ENCODE measurements at places on chromosomes 7 and 10. TPM values are rescaled to one million over a fixed set of nuclear protein-coding genes. Genes with fewer than 3 reads are reported as not detected.

The CALCR gene
- not detected for total RNA-seq

- H3K27ac ChIP-seq = peak within 1 kb of the TSS; percentile 90
- peak within 1 kb of the TSS; percentile 97 for H3K4me3 ChIP-seq
These were observed at the start of gene PTPN12 for GRCh38 chr7:77537136-77537777. TSS of gene PTPN12 (plus strand) at chr7:77537295. CDS start at chr7:77537547, 252 bp downstream.

- H3K4me3 ChIP-seq = no peak overlapping the region
- no peak for DNase-seq
- H3K27ac ChIP-seq = no peak overlapping the region
- H3K36me3 ChIP-seq = peaks cover 6% of the 10 kb centered on the region
- H3K27me3 ChIP-seq = no peaks in the 10 kb centered on the region
These were observed 144.6 kb downstream of the ST7 start for GRCh38 chr7:117097860-117098259.

DNA sequence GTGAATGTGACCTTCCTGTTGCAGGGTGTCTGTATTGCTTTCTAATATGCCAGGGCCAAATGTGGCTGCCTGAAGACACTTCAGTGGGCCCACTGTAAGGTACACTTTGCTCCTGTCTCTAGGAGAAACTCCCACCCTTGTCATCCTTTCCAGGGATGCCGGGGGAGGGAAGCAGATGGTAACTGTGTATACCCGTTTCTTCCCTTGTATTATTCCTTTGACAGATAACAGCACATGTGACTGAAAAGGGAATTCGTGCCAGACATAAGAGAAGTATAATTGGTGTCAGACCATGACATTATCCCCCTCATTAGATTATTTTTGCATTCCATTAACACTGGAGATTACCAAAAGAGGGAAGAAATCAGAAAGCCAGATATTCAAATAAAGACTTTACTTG, 317.7 kb downstream of the CAMK1D start:
- H3K27ac ChIP-seq = no peak overlapping the region
- H3K36me3 ChIP-seq = no peaks in the 10 kb centered on the region
- no peak for DNase-seq
- no peaks in the 10 kb centered on the region for H3K27me3 ChIP-seq
